ENCODE measurements at places on chromosomes 4 and X.

DNA sequence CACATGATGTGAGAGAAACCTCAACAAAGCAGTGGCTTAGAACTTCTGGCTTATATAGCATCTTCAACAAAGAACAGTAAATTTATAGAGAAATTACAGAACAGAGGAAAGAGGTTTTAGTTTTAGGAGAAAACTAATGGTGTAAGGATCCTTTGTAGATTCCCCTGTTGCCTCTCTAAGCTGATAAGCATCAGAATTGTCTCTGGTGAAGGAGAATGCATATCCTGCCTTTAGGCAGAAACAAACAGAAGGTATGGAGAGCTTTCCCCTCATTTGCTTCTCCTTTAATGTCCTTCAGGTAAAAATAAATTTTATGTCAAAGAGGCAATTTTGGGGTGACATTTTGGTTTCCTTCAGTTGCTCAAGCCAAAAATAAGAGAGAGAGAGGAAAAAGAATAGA, 625.9 kb downstream of the CCSER1 start:
- no peak for DNase-seq

GRCh38 chr4:153159728-153160221, 44.5 kb upstream of the TRIM2 start:
- DNase-seq: no peak

GRCh38 chr4:67576538-67576937, 18.0 kb downstream of the STAP1 start:
- no peak for DNase-seq

- no peak for DNase-seq
Measured at GRCh38 chr4:112153211-112153791, 8.0 kb downstream of the FAM241A start.

GRCh38 chr4:56050625-56051024, 101.9 kb downstream of the CEP135 start:
- no peak for DNase-seq

DNA sequence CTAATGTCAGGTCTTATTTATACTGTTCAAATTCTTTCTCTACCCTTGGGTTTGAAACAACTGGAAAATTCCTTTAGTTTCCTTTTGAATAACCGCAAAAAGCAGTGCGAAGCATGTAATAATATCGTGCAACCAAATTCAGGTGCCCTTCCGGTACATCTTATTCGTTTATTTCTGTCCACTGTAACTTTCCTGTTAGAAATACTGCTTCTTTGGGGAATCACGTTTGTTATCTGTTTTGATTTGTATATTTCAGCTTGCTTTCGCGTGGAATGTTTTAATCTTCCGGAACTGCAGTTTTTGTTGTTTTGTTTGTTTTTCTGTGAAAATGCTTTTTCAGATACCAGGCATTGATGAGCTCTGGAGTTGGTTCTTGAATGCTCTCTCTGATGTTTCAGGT, 85.7 kb upstream of the HPRT1 start:
- DNase-seq: no peak

DNA sequence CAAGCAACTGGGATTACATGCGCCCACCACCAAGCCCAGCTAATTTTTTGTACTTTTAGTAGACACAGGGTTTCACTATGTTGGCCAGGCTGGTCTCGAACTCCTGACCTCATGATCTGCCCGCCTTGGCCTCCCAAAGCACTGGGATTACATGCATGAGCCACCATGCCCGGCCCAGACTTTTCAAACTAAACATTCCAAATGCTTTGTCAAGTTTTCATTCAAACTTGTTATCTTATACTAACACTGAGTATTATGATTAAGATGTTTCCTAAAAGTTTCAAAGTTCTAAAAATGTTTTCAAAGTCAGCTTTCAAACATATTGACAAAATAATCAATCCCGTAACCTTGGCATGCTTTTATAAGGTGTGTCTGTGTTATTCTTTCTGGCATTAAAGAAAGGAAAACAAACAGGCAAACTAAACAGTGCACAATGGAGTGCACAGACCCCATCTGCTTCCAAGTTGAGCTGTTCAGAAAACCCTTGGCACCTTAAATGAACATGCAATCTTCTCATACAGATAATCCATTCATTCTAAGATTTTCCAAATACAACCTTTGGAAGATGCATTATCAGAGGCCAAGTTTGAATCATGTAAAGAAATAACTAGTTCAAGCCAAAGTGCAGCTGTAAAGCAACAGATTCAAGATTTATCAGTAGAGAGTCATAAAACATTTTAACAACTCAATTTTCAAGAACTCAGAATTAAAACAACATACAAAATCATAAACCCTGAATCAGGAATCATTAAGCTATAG, 49.1 kb downstream of the ABCG2 start:
- no peak for DNase-seq

DNA sequence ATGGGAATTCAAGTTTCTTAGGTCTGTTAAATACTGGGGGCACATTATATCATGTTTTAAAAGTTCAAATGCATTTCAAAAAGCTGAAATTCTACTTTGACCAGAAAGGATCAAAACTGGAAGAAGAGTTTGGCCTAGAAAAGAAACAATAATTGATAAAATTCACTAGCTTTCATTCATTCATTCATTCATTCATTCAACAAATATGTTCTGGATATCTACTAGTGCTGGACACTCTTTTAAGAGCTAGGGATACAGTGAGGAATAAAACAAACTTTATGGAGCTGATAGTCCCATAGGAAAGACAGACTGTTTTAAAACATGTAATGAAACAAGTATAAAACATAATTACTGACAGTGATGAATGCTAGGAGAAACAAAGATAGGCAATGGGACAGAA, 106.0 kb downstream of the JADE1 start:
- no peak for DNase-seq

- DNase-seq: no peak
Measured at GRCh38 chr4:2378401-2378800, 40.0 kb downstream of the ZFYVE28 start.

DNA sequence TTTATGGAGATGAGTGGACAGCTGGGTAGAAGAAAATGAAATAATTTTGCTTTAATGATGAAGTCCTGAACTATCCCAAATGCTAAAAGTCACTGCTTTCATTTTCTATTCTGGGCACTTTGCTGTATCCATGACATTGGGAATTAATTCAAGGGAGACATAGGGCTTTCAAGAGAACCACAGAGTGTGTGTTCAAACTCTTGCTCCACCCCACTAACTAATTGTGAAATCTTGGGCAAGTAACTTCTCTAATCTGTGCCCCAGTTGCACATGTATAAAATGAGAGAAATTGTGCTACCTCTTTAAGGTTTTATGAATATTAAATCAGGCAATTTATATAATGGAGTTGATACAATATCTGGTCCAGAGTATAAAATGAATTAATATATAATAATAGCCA, 1422.0 kb downstream of the ADGRL3 start:
- no peak for DNase-seq

DNA sequence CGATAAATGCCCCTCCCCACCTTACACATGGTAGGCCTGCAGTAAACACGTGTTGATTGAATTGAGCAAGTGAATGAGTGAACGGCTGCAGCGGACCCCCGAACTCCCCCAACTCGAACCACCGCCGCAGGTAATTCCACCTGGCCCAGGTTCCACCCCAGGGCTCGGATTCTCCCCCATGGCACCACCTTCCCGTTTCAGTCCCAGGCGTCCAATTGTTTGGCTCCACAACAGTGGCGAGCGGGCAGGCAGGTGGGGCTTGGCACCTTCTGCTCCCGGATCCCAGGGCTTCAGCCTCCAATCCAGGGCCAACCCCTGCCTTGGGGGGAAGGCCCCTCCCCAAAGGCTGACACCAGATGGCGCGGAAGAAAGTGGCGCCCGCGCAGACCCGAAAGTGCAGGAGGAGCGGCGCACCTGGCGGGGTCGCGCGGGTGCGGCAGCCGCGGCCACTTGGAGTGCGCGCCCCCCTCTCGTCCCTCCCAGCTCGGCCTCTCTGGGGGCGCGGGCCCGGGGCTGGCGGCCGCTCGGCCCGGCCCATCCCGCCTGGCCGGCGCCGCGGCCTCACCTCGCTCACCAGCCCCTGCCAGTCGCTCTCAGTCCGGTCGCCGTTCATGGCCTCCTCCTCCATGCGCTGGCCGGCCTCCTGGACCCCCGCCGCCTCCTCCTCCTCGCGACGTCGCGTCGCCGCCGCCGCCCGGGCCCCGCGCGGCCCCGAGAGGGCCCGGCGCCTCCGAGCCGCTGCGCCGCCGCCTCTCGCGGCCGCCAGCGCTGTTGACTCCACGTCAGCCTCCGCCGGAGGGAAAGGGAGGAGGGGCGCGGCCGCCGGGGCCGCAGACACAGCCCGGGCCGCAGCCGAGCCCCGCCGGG, at the start of gene CCDC149:
CCDC149 (minus strand) TSS at position 791 of the 867 bp plus-strand sequence; CDS start at position 613, 178 bp downstream.
- no peak for DNase-seq
